ENCODE measurements at places on chromosomes 5 and 9.
A peak's percentile ranks its signal among the peaks of the same experiment; 100 is the strongest.

- DNase-seq = no peak
Observed at GRCh38 chr9:85004818-85005413, 335.4 kb downstream of the NTRK2 start.

DNA sequence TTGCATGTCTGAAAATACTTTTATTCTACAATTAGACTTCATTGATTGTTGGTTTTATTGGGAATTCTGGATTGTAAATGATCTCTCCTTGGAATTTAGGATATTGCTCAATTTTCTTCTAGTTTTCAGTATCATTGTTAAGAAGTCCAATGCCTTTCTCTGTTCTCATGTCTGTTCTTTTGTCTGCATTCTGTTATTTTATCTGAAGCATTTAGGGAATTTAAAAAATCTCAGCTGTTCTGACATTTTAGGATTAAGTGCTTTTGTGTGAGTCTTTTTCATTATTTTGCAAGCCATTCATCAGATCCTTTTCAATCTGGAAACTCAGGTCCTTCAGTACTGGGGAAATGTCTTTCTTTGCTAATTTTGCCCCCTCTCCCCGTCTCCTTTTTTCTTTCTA lies 4.4 kb upstream of the FER start:
- no peak for DNase-seq

GRCh38 chr5:40689438-40689837 lies 9.7 kb downstream of the PTGER4 start:
- DNase-seq = peak; percentile 96

- DNase-seq = peak; percentile 66
Observed at GRCh38 chr5:178069909-178070308, 43.4 kb upstream of the N4BP3 start.

DNA sequence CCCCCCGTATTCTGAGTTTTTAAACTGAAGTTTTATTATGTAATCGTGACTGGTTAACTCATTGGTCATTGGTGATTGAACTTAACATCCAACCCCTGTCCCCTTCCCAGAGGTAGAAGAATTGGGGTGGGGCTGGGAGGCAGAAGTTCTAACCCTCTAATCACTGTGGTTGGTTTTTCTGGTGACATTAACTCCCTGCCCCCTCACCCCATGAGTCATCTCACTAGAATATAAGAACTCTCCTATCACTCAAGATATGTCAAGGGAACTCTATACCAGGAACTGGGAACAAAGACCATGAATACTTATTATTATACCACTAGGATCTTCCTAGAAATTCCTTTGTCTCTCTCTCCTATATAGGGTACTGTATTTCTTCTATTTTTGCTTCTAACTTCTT lies 52.3 kb upstream of the CAVIN4 start:
- peak; percentile 12 for DNase-seq

Data from epithelial cell of esophagus (primary cell).